ENCODE measurements at places on chromosomes 1 and 21. TPM values are rescaled to one million over a fixed set of nuclear protein-coding genes. Genes with fewer than 3 reads are reported as not detected.
A peak's percentile ranks its signal among the peaks of the same experiment; 100 is the strongest.

Gene PRDM2
- 30.5 TPM for total RNA-seq

Gene FLVCR1
- total RNA-seq: 8.8 TPM

Gene SIK1
- 0.55 TPM for total RNA-seq

GRCh38 chr1:94020764-94021579 lies 100.0 kb downstream of the ABCA4 start:
- no peaks in the 10 kb centered on the region for H3K27me3 ChIP-seq
- no peaks in the 10 kb centered on the region for H3K36me3 ChIP-seq
- no peak overlapping the region for H3K27ac ChIP-seq
- H3K4me1 ChIP-seq: no peaks in the 10 kb centered on the region
- no peak for DNase-seq

- no peaks in the 10 kb centered on the region for H3K4me1 ChIP-seq
- DNase-seq: no peak
- no peak overlapping the region for H3K4me3 ChIP-seq
These were observed 11.3 kb downstream of the LDLRAD2 start for GRCh38 chr1:21823206-21823979.

DNA sequence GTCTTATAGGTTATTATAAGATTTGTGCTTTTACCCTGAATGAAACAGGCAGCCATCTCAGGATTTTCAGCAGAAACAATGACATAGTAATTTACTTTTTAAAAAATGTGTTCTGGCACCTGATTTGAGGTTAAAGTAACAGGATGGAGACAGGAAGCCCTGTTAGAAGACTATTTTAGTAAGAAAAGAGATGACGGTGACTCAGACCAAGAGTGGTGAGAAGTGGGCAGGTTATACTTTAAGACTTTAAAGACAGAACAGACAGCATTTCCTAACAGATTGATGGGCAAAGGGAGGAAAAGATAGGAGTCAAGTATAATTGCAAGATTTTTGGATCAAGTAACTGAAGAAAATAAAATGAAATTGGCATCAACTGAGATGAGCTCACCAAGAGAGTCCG lies 436.8 kb upstream of the NR5A2 start:
- H3K4me3 ChIP-seq: no peak overlapping the region
- no peak overlapping the region for H3K27ac ChIP-seq
- H3K27me3 ChIP-seq: no peaks in the 10 kb centered on the region
- no peaks in the 10 kb centered on the region for H3K36me3 ChIP-seq
- no peaks in the 10 kb centered on the region for H3K4me1 ChIP-seq
- no peak for DNase-seq

DNA sequence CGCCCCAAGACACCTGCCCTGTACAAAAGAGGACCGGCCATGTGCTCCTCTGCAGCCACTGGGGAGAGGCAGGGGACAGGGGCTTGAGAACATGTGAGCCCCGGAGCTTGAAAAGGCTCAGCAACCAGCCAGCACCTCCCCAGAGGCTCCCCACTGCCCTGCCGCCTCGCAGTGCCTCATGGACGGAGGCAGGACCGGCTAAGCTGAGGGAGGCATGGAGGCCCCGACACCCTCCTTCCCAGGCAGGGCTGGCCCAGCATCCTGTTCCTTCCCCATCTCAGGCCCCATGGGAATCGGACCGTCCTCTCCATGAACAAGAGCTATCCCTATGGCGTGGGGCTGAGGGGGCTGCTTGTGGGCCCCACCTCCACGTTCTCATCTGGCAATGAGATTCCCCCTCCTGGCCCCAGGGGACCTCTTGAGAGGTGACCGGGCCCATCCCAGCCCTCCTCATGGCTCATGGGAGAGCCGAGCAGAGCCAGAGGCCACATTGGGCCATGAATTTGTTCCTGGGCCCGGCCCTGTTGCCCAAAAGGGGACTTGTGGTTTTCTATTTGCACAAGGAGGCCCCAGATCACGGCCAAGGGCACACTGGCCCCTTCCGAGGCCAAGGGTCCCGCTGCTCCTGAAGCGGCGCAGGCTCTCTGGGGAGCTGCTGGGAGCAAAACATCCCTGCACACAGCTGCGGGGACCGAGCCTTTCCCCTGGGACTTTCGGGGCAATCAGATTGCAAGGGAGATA lies 65.2 kb upstream of the ARHGEF16 start:
- H3K27me3 ChIP-seq: peaks cover 31% of the 10 kb centered on the region
- no peak overlapping the region for H3K4me3 ChIP-seq
- no peaks in the 10 kb centered on the region for H3K36me3 ChIP-seq
- DNase-seq: no peak
- no peak overlapping the region for H3K27ac ChIP-seq
- no peaks in the 10 kb centered on the region for H3K4me1 ChIP-seq

- H3K36me3 ChIP-seq: no peaks in the 10 kb centered on the region
- H3K27ac ChIP-seq: no peak overlapping the region
- H3K4me3 ChIP-seq: no peak overlapping the region
- DNase-seq: no peak
These were observed 108.8 kb downstream of the PLXNA2 start for GRCh38 chr1:208135354-208135753.

- H3K27me3 ChIP-seq: no peaks in the 10 kb centered on the region
- no peak overlapping the region for H3K27ac ChIP-seq
- no peak overlapping the region for H3K4me3 ChIP-seq
These were observed 444.9 kb upstream of the PKN2 start for GRCh38 chr1:88239205-88239604.

GRCh38 chr1:6100861-6101783 lies 55.4 kb downstream of the KCNAB2 start:
- no peak overlapping the region for H3K4me3 ChIP-seq
- H3K27me3 ChIP-seq: peaks cover 3% of the 10 kb centered on the region
- DNase-seq: no peak
- H3K4me1 ChIP-seq: no peaks in the 10 kb centered on the region
- H3K36me3 ChIP-seq: no peaks in the 10 kb centered on the region
- no peak overlapping the region for H3K27ac ChIP-seq

DNA sequence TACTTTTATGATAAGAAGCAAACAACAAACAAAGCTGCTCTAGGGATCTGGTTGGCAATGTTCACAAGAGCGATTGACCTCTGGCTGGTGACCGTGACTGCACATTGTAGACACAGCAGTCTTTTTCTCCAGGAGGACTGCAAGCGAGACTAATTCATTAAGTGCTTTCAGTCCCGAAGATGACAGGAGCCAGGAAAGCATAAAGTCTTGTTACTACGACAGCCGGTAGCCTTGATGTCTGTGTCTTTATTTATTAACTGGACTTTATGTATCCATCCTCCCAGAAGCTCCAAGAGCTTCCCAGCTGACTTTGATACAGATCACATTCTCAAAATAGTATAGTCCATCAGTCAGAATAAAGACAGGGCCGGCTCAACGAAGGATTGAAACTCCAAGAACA lies 18.2 kb downstream of the FAM163A start:
- no peak for DNase-seq
- no peaks in the 10 kb centered on the region for H3K27me3 ChIP-seq
- H3K36me3 ChIP-seq: no peaks in the 10 kb centered on the region
- no peaks in the 10 kb centered on the region for H3K4me1 ChIP-seq
- peak overlapping the region; percentile 4 for H3K27ac ChIP-seq
- H3K4me3 ChIP-seq: no peak overlapping the region
